ENCODE measurements at places on chromosomes 3 and 15. TPM values are rescaled to one million over a fixed set of nuclear protein-coding genes. Genes with fewer than 3 reads are reported as not detected.

GRCh38 chr15:33729653-33730052 is 238.6 kb upstream of the CHRM5 start:
- DNase-seq = no peak

GRCh38 chr3:46566040-46566641 is at the start of gene LRRC2:
LRRC2 (minus strand) TSS chr3:46566302; CDS start chr3:46551591, 14,711 bp downstream.
- peak; percentile 17 for DNase-seq

DNA sequence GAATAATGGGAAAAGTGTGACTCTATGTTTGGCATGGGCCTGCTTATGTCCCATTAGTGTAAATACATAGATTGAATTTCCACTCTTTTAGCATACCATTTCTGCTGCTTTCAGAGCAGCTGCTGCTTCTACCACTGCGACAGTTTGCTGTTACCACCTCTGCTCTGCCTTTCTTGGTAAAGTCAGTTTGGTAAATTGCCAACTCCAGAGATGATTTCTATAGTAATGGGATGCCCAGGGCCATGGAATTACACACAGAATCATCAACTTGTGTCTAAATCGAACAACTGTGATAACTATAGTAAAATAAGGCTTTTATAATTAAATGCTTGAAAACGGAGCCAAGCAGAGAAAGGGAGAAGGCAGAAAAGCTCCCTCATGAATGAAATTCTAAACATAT is 168.4 kb upstream of the VEPH1 start:
- no peak for DNase-seq

DNA sequence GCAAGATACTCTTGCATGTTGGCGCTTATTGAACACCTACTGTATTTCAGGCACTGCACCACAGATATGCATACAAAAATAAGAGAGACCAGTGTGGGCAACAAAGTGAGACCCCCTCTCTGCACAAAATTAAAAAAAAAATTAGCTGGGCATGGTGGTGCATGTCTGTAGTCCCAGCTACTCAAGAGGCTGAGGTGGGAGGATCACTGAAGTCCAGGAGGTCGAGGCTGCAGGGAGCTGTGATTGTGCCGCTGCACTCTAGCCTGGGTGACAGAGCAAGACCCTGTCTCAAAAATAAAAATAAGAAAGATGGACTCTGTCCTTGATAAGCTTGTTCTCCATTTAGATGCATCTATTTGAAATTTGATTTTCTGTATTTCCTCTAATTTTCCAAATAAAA is 20.8 kb downstream of the FEM1B start:
- DNase-seq = no peak

GRCh38 chr3:106381939-106382335 is 513.1 kb upstream of the CBLB start:
- no peak for DNase-seq

DNA sequence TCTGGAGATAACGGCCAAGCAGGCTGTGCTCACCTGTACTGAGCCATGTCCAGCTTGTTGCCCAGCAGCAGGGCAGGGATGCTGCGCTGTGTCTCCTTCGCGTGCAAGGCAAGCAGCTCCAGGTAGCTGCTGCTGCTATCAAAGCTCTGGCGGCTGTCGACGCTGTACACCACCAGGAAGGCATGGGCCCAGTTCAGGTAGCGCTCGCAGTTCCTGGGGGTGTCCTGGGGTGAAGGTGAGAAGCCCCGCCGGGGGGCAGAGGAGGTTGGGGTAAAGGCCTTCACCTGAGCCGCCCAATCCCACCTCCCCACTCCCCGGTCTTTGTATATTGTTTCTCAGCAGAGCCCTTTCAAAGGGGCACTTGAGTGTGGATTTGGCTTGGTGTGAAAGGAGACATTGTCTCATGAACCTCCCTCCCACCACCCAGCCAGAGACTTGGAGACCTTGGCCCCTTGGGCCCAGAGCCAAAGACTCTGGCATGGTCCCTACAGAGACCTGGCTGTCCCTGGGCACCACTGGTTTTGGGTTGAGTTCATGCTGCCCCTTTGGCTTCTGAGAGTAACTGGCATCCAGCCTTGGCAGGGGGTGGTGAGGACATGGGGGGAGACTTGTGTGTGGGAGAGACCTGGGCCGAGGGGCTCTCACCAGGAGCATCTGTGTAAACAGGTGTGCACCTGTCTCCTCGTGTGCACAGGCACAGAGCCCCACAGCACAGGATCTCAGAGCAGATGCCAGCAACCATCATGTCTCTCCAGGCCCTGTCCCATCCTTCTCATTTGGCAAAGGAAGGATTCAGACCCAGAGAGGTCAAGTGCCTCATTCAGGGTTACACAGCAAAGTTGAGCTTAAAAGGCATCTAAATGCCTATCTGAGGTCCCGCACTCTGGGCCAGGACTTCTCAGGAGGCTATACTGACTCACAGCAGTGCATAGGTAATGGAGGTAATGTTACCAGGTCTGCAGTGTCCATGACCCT is 9.1 kb downstream of the RASL12 start:
- DNase-seq = no peak

- DNase-seq = no peak
These were observed 3.6 kb downstream of the GADL1 start for GRCh38 chr3:30890907-30891306.

DNA sequence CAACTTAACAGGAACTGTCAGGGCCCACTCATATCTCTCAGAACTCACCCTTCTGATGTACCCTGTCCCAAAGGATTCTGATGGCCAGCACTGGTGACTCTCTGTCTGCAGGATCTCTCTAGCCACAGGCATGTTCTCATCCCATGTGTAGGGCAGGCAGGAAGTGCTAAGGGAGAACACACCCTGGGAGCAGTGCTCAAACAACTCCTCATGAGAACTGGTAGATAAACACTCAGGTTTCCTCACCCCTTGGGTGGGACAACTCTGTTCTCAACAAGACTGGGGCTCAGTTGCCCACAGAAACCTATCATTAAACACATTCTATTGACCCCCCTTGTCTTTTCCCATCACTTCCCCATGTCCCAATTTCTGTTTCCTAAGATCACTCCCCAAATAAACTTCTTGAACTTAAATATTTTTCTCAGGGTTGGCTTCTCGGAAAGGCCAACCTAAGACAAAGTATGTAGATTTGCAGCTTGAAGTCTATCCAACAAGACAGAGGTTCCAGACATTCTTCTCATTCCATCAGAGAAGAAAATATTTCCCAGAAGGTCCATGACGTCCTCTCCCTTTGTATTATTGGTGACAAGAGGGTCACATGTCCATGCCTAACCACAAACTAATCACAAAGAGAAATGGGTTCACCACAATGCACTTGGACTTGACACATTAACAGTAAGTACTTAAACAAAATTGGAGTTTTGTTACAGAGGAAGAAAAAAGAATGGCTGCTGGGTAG is 276.6 kb upstream of the GADL1 start:
- no peak for DNase-seq

- no peak for DNase-seq
These were observed 810.3 kb downstream of the ROBO1 start for GRCh38 chr3:78957456-78957855.

- DNase-seq = no peak
These were observed 51.3 kb downstream of the CCK start for GRCh38 chr3:42214565-42215283.

DNA sequence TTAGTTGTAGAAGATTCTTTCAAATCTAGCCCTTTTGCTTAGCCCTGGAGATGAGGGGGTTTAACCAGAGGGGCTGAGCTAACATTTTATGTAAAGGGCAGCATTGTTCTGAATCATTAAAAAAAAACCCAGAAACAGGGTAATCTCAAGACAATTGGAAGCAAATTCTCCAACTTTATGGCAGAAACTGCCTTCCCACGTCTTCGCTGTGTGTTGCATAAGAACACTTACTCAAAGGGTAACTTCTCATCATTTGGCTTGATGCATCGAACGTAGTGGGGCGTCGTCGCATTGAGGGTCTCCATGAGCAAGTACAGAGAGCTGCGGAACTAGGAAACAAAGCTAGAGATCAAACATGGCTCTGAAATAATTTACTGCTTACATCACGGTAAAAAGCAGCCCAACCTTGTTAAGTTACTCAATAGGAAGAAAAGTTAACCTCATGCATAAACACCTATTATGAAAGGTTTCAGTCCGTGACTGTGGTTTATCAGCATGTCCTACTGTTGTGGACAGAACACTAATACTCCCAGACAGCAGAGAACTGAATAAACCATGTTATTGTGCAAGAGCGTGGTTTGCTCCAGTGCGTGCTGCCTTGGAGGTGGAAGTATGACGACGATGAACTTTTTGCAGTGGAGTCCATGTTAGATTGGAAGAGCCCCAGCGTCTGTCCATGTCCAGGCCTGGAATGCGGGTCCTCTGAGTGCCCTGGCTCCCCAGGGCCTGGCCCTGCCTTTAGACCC is 48.7 kb downstream of the MYO5C start:
- DNase-seq = no peak

GRCh38 chr3:52055537-52056351 is 627 bp downstream of the DUSP7 start:
- peak; percentile 43 for DNase-seq

DNA sequence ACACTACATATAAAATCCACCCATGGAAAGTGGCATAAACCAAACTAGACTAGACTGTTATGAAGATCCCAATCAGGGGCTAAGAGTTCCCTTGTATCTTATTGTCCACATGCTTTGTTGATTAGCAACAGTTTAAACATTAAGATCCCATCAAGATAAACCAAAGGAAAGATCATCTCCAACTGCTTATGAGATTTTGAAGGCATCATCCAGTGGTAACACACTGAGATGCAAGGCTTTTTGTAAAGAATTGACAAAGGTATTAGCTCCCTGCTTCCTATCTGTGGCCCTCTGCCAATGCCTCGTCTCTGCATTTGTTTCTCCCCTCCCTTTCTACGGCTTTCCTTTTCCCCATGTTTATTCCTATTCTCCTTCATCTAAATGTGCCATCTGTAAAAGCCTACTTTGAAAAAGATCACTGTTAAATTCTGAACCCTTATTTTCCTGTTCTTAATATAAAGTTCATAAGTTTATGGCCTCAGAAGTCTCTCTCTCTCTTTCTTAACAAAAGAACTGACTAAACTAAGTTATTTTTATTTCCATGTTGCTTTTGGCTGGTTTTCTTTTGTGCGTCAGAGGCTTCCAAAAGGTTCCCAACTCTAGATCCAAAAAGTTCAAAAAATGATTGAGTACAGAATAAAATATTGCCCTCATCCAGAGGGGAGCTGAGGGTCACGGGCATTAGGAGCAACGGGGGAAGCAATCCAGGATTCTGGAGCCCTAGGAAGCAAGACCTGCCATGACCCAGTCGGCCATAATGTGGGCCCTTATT is 5.5 kb downstream of the PLD1 start:
- DNase-seq = no peak

- DNase-seq = no peak
These were observed 35.5 kb downstream of the B3GALNT1 start for GRCh38 chr3:161069511-161070251.

GRCh38 chr3:112397556-112397955 is 64.6 kb downstream of the CD200 start:
- no peak for DNase-seq

DNA sequence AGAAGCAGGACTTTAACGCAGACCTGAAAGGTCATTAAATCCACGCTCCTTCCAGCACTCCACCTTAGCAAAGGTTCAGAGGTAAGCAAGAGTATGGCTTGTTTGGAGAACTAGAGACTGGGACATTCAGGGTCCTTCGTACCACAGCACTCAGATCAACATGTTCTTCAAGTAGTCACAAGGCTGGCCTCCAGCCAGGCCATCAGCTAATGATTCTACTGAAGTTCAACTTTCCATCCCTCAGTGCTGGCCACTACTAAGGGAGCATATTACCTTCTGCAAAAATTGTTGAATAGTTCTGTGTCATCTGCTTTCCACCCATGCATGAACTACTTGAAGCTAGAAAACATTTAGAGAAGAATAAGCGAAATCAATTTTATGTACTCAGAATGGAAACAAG is 17.6 kb downstream of the CD200R1L start:
- no peak for DNase-seq

DNA sequence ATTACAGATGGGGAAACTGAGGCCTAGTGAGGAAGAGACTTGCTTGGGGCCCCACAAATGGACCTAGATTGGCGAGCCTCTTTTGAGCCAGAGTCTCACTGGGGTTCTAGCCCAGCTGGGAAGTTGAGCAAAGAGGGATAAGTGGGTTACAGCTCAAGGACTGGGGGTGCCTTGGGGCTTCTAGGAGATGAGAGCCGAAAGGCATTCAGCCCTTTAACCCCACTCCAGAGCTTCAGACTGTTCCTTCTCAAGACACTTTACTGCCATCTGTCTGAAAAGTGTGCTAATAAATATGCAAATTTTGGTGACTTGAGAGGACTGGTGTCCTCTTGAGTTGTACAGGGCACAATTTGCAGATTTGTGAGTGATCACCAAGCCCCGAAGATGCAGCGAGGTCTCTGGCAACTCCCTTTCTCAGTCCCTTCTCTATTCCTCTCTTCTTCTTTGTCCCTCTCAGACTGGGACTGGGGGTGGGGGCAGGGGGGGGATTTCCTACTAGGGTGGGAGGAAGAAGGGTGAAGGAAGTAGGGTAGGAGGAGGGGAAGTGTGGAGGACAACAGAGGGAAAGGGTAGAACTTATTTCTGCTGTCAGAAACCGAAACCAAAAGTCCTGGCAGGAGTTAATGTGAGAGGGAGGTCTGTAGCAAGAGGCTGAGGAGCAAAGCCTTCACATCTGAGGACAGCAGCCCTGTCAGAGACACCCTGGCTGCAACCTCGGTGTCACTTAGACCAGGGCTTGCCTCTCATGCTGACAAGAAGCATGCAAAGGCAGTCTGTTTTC is 16.2 kb upstream of the ANKDD1A start:
- DNase-seq = peak; percentile 59

- no peak for DNase-seq
These were observed 18.9 kb upstream of the ACAP2 start for GRCh38 chr3:195461594-195462307.

GRCh38 chr15:63086947-63087346 is 34.7 kb upstream of the LACTB start:
- no peak for DNase-seq

- DNase-seq = no peak
These were observed 6.6 kb downstream of the PLSCR5 start for GRCh38 chr3:146598535-146598934.

GRCh38 chr15:49460411-49460941 is 37.4 kb downstream of the FGF7 start:
- DNase-seq = no peak

DNA sequence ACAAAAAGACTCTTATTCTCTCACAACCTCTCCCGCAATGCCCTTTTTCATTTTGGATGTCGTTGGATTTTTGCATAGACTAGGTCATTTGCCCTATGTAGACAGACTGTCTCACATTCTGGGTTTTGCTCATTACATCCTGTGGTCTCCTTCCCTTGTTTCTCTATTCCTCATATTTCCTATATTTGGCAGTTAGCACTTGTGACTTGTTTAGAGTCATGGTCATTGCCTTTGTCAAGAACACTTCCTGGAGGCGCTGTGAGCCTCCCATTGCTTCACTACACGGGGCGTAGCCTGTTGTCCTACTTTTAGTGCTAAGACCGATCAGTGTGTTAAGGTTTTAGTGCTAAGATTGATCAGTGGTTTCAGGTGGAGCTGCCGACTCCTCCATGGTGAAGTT is 16.1 kb upstream of the TATDN2 start:
- DNase-seq = no peak

CHRNA7 gene
- not detected for total RNA-seq

GOLGA8G gene
- total RNA-seq = not detected

FEM1B gene
- 49.4 TPM for total RNA-seq

XCR1 gene
- total RNA-seq = 0.05 TPM

GAP43 gene
- not detected for total RNA-seq

HRG gene
- not detected for total RNA-seq

FBLN2 gene
- not detected for total RNA-seq

PAK2 gene
- 82.5 TPM for total RNA-seq

MGLL gene
- 2.5 TPM for total RNA-seq

AHSG gene
- 0.16 TPM for total RNA-seq

PPM1L gene
- total RNA-seq = 2.7 TPM

SLC22A14 gene
- total RNA-seq = not detected

CELSR3 gene
- 11.6 TPM for total RNA-seq

HYAL1 gene
- 0.36 TPM for total RNA-seq

GOLGA8R gene
- 2.8 TPM for total RNA-seq

RTP3 gene
- not detected for total RNA-seq
